Spleen (tissue), 13 donors: ENCODE measurements at places on chromosomes 6 and 20.

- no peak for DNase-seq
Observed at GRCh38 chr6:105800398-105800797, 285.7 kb upstream of the PRDM1 start.

DNA sequence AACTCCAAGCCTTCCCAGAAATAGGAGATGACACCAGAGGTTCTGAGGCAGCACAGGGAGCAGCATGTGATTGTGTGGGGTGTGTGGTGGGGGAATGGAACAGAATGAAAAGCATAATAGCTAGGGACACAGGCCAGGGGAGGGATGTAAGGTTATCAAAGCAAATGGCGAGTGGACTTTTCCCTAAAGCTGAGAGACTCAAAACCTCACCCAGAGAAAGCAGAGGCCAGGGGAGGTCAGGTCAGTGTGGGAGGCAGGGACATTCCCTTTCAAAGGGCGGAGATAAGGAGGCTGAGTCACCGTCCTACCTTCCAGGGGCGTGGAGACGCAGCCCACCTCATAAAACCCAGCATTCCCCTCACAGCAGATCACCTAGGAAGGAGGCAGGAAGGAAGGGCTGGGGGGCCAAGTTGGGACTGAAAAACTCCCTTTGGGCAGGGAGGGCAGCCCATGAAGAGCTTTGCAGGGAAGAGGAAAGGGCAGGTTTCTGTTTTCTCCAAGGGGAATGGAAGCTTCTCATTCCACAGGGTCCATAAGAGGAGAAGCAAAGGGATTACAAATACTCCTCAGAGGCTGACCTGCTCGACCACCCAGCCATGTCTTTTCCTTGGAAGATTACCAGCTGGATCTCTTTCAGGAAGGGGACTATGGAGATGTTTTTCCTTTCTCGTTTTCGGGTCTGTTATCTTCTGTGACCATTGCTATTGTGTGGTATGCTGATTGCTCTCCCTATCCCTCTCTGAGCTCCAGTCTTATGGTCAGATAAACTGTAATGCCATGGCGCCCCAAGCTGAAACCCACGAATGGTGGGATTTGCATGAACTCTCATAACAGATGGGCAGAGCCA is 9.6 kb upstream of the LY6G5C start:
- DNase-seq: no peak

DNA sequence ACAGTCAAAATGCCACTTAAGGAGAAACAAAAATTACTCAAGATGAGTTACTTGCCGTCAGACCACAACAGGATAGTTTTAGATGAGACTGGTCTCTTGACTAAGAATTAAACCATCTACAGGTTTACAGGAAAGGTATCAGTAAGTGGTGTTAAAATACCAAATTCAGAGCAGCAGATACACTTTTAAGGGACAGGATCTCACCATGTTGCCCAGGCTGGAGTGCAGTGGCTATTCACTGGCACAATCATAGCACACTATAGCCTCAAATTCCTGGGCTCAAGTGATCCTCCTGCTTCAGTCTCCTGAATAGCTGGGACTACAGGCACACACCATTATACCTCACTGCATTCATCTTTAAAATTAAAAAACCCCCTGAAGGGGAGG is 4.7 kb downstream of the MCCD1 start:
- DNase-seq: no peak

- peak; percentile 65 for DNase-seq
Observed at GRCh38 chr6:75204217-75204958, 1.5 kb downstream of the COL12A1 start.

DNA sequence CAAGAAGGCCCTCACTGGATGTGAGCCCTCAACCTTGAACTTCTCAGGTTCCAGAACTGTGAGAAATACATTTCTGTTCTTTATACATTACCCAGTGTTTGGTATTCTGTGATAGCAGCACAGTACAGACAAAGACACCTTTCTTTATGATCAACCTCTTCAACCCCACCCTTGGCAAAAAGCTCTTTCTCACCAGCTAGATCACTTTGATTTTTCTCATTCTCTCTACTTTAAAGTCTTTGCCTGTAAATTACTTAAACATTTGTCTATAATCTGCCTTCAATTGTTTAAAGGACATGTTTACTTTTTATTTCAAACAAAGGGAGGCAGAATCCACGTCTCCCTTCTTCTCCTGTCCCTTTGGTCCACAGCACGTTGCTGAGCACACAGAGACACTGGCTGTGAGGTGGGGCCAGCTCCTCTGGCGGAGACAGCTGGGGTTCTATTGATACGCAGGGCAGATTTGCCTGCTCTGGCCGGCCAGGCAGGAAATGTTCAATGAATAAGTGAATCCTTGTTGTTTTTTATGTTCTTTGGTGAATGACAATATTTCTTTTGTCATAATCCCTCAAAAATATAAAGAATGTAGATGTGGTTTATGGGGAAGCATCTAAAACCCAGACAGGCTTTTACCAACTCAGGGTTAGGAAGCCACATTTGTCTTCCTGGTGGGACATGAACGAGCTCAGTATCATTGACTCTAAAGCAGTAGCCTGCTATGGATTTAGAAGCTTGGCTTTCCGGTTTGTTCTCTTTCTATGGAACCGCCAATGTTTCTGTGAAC is 52.9 kb downstream of the NEDD9 start:
- DNase-seq: no peak

- no peak for DNase-seq
Observed at GRCh38 chr6:127083231-127083962, 35.1 kb upstream of the RSPO3 start.

GRCh38 chr20:17648791-17649730 is 33.0 kb downstream of the RRBP1 start:
- peak; percentile 82 for DNase-seq

DNA sequence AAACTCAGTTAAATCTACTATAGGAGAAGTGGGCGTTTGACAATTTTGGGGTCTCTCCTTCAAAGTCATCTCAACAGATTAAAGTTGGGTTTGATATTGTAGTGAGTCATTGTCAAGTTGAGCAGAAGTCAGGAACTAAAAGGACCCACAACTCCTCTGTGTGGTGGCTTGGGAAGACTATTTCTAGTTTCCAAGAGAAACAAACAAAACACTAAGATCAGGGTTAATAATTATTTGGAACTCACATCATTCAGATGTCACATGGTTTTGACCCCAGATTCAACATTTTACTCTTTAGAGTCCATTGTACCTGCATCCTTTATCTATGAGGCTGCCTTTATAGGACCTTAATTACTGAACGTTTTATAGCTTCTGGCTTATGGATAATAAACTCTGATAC is 45.3 kb upstream of the TINAG start:
- no peak for DNase-seq

GRCh38 chr6:91087908-91088307 is 501.0 kb upstream of the MAP3K7 start:
- DNase-seq: no peak

DNA sequence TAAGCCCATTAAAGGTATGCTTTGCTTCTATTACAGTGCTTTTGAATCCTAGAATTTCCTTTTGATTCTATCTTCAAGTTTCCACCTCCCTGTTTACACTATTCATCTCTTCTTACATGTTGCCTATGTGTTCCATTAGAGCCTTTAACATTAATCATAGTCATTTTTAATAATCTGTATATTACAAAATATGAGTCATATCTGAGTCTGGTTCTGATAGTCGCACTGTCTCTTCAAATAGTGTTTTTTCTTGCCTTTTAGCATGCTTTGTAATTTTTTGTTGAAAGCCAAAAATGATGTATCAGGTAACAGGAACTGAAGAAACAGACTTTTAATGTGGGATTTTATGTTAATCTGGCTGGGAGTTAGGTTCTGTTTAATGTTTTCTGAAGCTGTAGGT is 68.4 kb downstream of the DNAAF9 start:
- no peak for DNase-seq

DNA sequence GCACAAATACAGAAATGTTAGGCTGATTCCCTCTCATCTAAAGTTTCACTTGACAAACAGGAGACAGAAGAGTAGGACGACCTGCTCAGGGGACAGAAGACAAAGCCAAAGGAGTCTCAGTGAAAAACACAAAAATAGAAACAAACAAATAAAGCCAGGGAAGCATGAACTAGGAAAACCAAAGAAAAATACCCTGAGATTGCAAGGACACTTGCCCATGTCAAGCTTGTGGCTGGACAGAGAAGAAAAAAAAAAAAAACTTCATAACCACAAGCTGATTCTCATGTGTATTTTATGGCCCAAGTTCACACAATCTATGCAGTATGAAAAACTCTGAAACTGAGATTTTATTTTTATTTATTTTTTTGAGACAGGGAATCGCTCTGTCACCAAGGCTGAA is 85.6 kb upstream of the BEND6 start:
- DNase-seq: no peak

GRCh38 chr20:61925555-61926252 is 140.0 kb downstream of the TAF4 start:
- peak; percentile 51 for DNase-seq

DNA sequence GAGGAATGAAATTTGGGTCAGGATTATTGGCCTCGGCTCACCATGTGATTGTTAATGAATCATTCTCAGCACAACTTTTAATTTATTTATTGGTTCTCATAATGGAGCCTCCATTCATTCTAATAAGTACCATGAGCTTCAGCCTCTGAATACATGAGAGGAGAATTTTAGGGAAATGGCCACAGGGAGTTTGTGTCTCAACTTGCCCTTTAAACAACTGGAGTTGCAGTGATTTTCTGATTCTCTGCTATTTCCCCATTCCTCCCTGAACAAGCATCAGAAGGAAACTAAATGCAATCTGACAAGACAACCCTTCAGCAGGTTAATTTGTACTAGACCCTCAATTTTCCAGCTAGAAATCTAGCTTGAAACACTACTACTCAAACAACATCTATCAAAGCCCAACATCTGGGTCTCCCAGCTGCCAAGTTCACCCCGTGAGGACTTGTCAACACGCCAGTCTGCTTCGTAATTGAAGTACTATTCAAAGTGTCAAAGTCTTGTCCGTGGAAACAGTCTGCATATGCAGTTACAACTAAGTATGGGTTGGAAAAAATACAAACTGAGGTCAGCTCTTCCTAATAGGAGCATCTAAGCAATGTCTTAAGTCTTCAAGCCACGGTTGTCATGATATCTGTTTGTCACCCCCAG is 235.4 kb downstream of the CDH4 start:
- DNase-seq: no peak

DNA sequence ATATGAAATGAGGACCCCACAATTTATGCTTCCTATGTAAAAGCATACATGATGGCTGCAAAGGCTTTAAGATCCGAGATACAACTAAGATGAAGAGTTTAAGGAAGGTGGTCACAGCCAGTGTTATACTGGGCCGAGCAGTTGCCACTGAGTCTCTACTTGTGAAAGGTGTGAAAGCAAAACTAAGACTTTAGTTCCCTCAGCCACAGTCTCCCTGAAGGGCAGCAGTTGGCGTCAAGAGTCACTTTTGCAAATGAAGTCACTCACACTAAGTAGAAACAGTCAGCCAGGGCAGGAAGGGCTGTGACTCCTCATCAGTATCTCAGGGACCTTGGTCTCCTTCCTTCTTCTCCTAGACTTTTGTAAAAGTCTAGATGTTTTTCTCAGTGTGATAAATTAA is 191.6 kb upstream of the MCHR2 start:
- DNase-seq: no peak

GRCh38 chr20:48008850-48009515 is 223.7 kb upstream of the SULF2 start:
- DNase-seq: no peak

DNA sequence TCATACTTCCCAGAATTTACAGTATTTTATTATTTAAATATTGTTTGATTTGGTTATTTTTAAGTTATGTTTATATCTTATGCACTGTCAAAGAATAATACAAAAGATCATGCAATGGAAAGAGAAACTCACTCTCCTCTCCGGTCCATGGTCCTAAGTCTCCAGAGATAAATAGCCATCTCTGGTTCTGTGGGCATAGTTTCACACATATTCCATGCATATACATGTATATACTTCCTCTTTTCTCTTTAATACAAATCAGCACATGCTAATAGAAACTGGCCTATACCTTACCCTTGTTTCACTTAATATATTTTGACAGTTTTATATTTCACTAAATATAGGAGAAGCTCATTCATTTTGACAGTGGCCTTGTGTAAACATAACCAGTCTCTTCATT is 901.7 kb upstream of the CITED2 start:
- no peak for DNase-seq

GRCh38 chr6:88662163-88662580 is 301.2 kb downstream of the RNGTT start:
- DNase-seq: no peak

- no peak for DNase-seq
Observed at GRCh38 chr6:37704923-37705238, 7.2 kb upstream of the MDGA1 start.

DNA sequence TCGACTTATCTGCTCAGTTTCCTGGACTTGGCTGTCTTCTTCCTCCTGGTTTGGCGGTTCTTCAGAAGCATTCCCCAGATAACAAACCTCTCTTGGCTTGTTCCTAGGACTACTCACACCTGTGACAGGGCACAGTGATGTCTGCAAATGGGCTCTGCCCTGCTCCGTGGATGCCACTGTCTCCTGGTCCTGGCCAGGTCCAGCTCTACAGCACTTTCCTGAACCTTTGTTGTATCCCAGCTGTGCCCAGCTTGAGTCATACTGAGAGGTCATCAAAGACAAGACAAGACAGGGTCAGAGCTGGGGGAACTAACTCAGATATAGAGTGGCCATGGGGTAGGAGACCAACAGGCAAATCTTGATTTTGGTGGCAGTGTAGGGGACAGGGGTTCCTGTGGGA is 102.7 kb upstream of the SLC22A23 start:
- DNase-seq: no peak
